NCI-H446 (cell line): ENCODE measurements at places on chromosomes 12 and 14.

GRCh38 chr14:66101662-66102061, 384.5 kb upstream of the CCDC196 start:
- no peak for DNase-seq

DNA sequence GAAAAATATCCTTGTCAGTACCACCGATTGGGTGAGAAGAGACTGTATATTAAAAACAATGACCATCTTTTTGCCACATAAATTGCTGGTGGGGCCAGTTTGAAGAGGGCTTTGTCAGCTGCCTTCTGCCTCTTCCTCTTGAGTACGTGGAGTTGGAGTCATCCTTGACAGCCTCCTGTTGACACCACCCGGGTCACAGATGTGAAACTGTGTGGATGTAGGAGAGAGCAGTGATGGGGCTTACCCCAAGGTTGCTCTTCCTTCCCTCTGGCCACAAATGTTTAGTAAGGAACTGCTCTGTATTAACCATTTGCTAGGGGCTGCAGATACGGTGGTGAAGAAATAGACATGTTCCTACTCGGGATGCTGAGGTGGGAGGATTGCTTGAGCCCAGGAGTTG, 12.2 kb downstream of the PTPN11 start:
- no peak for DNase-seq

DNA sequence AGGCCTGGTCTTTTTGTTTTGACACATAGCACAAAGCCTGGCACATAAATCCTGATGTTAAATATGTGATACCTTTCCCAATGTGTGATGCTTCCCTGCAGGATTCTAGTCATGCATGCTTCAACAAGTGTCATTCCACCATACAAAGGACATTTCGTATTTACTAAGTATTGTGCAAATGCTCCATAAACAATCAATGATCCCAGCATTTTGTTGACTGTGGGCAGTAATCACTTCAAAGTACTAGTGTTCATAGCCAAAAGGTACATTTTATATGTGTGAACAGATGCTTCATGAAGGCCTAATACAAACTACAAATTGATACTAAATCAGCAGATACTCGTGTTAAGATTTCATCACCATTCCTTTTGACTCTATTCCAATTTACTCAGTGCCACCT, 4.4 kb downstream of the CCNB1IP1 start:
- DNase-seq = no peak

DNA sequence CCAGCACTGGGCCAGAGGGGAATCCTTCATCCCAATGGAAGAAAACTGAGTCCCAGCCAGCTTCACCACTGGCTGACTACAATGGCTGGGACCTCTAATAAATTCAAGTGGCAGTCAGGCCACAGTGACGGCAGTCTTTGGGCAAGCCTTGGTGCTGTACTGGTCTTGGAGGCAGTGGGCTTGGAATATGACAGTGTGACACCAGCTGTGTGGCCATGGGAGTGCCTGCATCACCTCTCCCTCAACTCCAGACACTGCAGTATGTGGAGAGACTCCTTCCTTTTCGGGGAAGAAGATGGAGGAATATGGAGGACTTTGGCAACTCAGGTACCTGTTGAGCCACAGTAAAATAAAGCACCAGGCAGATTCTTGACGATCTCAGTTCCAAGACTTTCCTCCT, 16.0 kb upstream of the CD163L1 start:
- no peak for DNase-seq

GRCh38 chr14:37466623-37467088, 128.4 kb downstream of the FOXA1 start:
- DNase-seq = no peak

DNA sequence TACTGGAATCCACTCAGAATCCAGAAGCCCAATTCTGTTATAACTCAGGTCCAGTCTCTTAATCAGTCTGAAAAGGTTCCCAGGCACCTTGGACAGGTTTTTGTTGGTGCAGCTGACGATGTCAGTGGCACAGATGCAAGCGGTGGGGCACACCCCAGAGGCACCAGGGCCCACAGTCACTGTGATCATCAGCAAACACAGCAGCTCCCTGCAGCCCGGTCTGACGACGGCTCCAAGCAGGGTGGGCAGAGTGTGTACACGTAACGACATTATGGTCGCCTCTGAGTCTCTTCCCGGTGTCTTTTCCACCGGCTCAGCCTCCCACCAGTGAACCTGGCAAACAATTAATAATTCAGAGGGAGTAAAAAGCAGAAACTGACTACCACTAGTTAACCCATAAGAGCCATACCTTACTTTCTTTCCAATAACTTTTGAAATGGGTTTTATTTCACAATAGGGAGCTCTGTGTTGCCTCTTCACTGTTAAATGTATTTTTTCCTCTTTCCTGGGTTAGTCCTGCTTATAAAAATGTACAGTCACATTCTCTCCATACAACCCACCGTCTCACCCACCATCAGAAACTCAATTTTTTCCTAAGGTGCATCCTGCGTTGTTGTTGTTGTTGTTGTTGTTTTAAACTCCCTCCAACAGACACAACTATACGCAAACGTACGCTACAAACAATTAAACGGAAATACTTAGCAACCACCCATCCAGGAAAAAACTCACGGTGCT, 521 bp upstream of the PCED1B start:
- DNase-seq = no peak

- no peak for DNase-seq
Measured at GRCh38 chr12:49105504-49106084, 5.1 kb downstream of the LMBR1L start.

DNA sequence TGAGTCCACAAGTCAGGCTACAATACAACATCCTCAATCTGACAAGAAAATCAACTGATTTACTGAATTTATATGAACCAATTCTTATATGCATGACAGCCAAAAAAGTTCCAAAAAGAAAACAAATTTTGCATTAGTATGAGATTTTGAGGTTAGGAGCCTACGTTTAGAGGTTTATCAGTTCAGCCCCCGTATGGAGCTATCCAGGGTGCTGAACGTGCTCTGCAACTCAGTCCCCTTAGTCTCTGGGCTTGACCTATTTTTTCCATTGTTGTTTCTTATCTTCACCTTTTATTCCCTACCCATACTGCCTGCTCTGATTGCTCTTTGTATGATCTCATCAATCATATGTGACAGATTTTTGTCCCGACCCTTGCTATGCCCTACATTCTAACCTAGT, 693.0 kb downstream of the NRXN3 start:
- DNase-seq = no peak

GRCh38 chr12:7161327-7161726, 28.2 kb upstream of the PEX5 start:
- no peak for DNase-seq

DNA sequence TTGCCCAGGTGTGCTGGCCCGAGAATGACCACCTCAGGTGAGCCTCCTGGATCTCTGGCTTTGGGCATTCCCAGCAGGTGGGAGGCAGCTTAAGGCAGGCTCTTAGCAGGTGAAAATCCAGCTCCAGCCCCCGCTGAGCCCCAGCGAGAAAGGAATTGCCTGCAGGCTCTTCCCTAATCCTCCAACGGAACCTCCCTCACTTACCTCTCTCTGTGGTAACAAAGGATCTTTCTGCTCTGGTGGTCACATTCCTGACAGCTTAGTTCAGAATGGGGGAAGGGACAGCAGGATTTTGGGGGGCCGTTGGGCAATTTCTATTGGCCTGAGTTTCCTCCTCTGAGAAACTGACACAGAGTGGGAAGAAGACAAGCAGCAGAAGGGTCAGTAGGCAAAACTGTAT, 116.0 kb upstream of the LHX5 start:
- no peak for DNase-seq

- DNase-seq = no peak
Measured at GRCh38 chr12:24943947-24944600, 4.8 kb downstream of the BCAT1 start.

- DNase-seq = no peak
Measured at GRCh38 chr12:72230589-72230988, 41.6 kb upstream of the TRHDE start.

DNA sequence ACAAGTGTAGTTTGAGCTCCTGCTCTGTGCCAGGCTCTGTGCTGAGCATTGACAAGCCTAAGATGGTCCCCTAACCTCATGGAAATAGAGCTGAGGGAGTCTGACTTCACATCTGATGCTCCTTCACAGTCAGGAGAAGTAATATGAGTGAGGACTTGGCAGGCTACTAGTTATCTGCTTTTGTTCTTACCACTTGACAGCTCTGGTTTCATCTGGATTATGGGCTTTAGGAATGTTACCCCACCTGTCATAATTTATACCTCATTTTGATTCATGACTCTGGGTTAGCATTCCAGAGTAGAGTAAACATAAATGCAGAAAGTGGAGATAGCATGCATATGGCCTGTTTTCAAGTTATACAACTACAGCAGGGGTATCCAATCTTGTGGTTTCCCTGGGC, 40.5 kb downstream of the ATP6V1D start:
- no peak for DNase-seq

- no peak for DNase-seq
Measured at GRCh38 chr14:69066396-69067171, 86.3 kb downstream of the DCAF5 start.

- no peak for DNase-seq
Measured at GRCh38 chr12:106084014-106084671, 54.6 kb downstream of the NUAK1 start.

- DNase-seq = no peak
Measured at GRCh38 chr12:42790761-42791151, 201.2 kb upstream of the PRICKLE1 start.

GRCh38 chr12:105741786-105742566, 396.8 kb downstream of the NUAK1 start:
- peak; percentile 83 for DNase-seq

- no peak for DNase-seq
Measured at GRCh38 chr14:64422756-64423155, 34.6 kb downstream of the MTHFD1 start.

GRCh38 chr12:60279221-60279620, 683.4 kb downstream of the SLC16A7 start:
- DNase-seq = no peak

DNA sequence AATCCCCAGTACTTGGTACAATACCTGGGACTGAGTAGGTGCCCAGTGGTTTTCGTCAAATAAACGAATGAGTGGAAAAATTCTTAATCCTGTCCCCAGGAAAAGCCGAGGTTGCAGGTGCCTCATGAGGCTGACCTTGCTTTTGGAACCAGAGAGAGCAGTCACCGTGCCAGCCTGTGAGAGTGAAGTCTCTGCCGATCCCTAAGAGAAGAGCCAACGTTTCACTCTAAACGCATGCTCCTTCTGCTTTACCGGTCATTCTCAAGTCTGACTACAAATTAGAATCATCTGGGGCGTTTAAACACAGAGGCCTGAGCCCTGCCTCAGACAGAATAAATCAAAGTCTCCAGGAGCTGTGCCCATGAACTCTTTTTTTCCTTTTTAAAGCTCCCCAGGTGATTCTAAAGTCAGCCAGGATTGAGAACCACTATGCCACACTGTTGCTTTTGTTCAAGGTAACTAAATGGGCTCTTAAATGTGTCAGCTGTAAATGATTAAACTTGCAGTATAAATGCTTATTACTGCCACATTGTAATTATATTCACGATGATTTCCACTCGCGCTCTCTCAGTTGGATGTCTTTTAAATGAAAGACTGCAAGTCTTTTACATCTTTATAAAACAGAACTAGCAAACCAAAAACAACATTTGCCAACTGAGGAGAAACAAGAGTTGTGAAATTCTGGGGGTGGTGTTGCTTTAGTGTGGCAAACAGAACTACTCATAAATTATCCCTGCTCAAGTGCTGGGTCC, 26.9 kb downstream of the TCP11L2 start:
- DNase-seq = no peak

DNA sequence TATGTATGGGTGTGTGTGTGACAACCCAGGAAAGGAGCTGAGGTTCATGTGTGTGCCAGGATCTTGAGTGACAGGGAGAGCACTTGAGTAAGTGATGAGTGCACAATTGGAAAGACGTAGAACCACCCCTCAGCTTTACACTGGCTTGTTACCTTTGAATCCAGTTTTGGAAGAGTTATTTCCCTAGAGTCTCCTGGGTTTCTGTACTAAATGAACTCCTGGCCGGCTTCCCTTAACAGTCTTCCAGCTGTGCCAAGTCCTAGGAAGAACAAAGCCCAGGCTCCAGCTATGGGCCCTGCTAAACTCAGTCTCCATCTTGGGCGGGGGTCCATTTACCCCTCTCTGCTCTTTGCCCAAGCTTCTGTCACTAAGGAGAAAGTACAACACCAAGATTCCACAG, 19.7 kb upstream of the NR1H4 start:
- peak; percentile 66 for DNase-seq

GRCh38 chr12:95896846-95897245, 38.1 kb downstream of the SNRPF start:
- no peak for DNase-seq

- no peak for DNase-seq
Measured at GRCh38 chr14:61174441-61174891, 106.7 kb downstream of the TMEM30B start.
